ENCODE measurements at places on chromosomes 7 and 10. TPM values are rescaled to one million over a fixed set of nuclear protein-coding genes. Genes with fewer than 3 reads are reported as not detected.

GRCh38 chr10:110643653-110644597, at the start of gene RBM20:
RBM20 (plus strand) TSS chr10:110644336; CDS start chr10:110644455, 119 bp downstream.
- peak within 1 kb of the TSS; percentile 96 for H3K4me3 ChIP-seq
- H3K27ac ChIP-seq: peak within 1 kb of the TSS; percentile 94
- H3K4me1 ChIP-seq: no peaks in the 10 kb centered on the region
- H3K36me3 ChIP-seq: no peaks in the 10 kb centered on the region
- no peaks in the 10 kb centered on the region for H3K27me3 ChIP-seq

The FEZF1 gene
- total RNA-seq: not detected

DNA sequence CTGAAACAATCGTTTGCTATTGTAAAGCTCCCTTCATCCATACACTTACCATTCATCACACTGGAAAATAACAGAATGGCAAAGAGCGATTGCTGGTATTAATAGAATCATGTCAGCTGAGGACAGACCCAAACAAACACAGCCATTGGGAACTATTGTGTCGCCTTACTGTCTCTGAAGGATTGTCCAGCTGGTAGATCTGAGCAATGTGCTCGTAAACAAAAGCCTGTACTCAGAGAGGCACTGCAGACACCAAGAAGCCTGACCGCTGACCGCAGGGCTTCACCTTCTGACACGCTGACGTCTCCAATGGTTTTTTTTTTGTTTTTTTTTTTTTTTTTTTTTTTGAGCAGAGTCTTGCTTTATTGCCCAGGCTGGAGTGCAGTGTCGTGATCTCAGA, 151.0 kb upstream of the FRMD4A start:
- H3K4me1 ChIP-seq: no peaks in the 10 kb centered on the region
- H3K27me3 ChIP-seq: no peaks in the 10 kb centered on the region
- H3K36me3 ChIP-seq: no peaks in the 10 kb centered on the region
- no peak overlapping the region for H3K27ac ChIP-seq

DNA sequence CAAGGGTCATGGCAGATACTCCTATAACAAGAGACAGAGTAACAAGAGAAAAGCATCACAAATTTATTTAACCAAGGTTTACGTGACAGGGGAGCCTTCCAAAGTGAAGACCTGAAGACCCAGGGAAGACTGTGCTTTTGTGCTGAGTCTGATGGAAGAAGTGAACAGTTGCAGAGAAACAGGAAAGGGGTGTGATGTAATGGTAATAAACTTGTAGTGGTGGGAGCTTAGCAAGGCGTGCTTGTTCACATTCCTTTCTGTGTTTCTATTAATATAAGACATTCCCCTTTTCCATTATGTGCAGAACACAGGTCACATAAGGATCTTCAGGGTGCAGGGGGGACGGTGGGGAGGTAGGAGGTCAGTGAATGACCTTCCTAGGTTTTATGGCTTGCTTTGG, 25.5 kb upstream of the C10orf67 start:
- H3K27me3 ChIP-seq: no peaks in the 10 kb centered on the region
- no peak overlapping the region for H3K27ac ChIP-seq
- H3K4me1 ChIP-seq: no peaks in the 10 kb centered on the region
- no peaks in the 10 kb centered on the region for H3K36me3 ChIP-seq

- H3K27me3 ChIP-seq: no peaks in the 10 kb centered on the region
- no peak for DNase-seq
- H3K36me3 ChIP-seq: peaks cover 47% of the 10 kb centered on the region
- H3K27ac ChIP-seq: peak overlapping the region; percentile 75
- H3K4me1 ChIP-seq: peaks cover 12% of the 10 kb centered on the region
Observed at GRCh38 chr7:157397731-157398691, 61.2 kb downstream of the DNAJB6 start.

GRCh38 chr10:42795701-42796100, 13.1 kb downstream of the BMS1 start:
- H3K36me3 ChIP-seq: peaks cover 98% of the 10 kb centered on the region
- H3K27me3 ChIP-seq: no peaks in the 10 kb centered on the region
- no peak for DNase-seq

DNA sequence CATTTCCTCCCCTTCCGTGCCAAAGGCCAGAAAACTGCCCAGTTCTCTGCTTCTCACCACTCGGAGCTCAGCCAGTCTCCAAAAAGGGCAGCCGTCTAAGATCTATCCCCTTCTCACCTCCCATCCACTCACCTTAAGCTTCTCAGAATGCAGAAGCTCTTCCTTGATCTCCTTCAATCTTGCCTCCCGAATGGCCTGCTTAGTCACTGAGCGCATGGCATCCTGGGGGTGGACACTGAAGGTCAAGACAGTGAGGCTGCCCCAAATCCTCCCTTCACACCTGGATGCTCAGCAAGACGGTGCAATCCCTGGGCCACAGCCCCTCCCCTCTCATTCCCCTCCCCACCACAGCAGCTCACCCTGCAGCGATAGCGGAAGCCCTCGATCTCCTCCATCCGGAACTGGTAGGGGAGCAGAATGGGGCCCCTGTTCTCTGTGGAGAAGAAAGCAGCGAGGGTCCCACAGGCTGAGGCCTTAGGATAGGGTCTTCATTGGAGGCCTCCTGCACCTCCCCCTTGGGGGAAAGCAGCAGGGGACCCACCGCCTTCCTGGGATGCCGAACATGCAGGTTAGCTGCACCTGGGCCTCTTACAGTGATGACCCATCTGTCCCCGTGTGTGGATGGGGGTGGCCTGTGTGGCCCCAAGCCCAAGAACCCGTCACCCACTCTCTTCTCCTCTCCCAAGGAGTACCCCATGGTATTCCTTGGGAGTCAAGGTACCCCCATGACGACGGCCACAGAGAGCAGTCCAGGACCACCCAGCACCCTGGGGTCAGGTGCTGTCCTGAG, 4.7 kb downstream of the DDX56 start:
- no peak overlapping the region for H3K4me3 ChIP-seq
- no peaks in the 10 kb centered on the region for H3K27me3 ChIP-seq
- H3K36me3 ChIP-seq: peaks cover 74% of the 10 kb centered on the region
- no peak for DNase-seq

GRCh38 chr10:33365871-33366411, 31.5 kb upstream of the NRP1 start:
- no peak overlapping the region for H3K27ac ChIP-seq
- H3K4me3 ChIP-seq: no peak overlapping the region
- no peaks in the 10 kb centered on the region for H3K27me3 ChIP-seq
- H3K4me1 ChIP-seq: no peaks in the 10 kb centered on the region

DNA sequence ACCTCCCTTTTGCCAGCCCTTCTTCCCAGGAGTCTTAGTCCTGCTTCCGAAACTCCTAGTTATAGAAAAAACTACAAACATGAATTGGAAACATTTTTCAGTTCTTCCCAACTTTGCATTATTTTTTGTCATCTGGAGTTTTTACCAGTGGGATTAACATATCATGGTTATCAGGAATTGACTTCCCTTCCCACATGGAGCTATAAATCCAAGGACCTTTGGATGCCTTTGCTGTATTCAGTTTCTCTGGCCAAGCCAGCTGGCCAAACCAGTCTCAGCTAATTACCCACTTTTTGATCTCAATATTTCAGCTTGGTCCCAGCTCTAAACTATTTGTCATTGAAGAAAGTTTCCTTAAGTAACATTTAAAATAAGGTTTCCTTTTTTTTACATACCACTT, 570.6 kb downstream of the SORCS1 start:
- no peak for DNase-seq
- H3K4me1 ChIP-seq: no peaks in the 10 kb centered on the region
- no peaks in the 10 kb centered on the region for H3K36me3 ChIP-seq
- H3K27me3 ChIP-seq: no peaks in the 10 kb centered on the region

The CYP2C8 gene
- total RNA-seq: not detected

GRCh38 chr10:119543814-119544642, 1.5 kb upstream of the RGS10 start:
- DNase-seq: peak; percentile 65
- H3K4me1 ChIP-seq: peaks cover 10% of the 10 kb centered on the region
- peak overlapping the region; percentile 58 for H3K27ac ChIP-seq
- H3K36me3 ChIP-seq: no peaks in the 10 kb centered on the region

The KIAA1217 gene
- total RNA-seq: 13.0 TPM

GRCh38 chr10:62581351-62581750, 207.2 kb downstream of the ZNF365 start:
- no peak for DNase-seq
- no peaks in the 10 kb centered on the region for H3K36me3 ChIP-seq
- H3K27me3 ChIP-seq: no peaks in the 10 kb centered on the region
- no peak overlapping the region for H3K4me3 ChIP-seq
- no peaks in the 10 kb centered on the region for H3K4me1 ChIP-seq

DNA sequence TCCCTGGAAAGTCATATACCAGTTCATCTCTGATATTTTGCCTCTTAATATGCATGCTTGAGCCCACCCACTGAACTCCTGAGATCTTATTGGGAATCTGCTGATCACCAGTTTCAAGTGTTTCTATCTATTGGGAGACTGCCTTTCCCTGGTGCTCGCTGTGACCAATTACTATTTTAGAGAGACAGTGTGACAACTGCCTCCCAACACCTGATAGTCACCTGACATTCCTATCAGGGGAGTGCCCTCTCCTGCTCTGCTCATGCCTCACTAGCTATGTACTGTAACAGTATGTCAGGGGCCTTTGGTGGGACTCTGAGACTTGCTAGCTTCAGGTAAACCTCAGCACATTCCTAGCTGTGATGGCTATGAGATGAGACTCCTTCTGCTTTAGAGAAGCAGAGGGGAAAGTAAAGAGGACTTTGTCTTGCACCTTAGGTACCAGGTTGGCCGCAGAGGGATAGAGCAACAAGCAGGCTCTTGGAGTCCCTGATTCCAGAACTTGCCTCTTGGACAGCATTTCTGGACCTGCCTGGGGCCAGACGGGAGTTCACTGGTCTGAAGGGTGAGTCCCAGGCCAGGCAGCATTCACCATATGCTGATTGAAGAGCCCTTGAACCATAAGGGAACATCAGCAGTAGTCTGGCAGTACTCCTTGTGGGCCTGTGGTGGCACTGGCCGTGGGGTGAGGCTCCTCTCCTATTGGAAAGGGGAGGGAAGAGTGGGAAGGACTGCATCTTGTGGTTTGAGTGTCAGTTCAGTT, 34.4 kb upstream of the ARHGAP12 start:
- H3K27me3 ChIP-seq: no peaks in the 10 kb centered on the region
- H3K27ac ChIP-seq: no peak overlapping the region
- H3K4me3 ChIP-seq: no peak overlapping the region
- no peak for DNase-seq
- H3K36me3 ChIP-seq: no peaks in the 10 kb centered on the region
- no peaks in the 10 kb centered on the region for H3K4me1 ChIP-seq

DNA sequence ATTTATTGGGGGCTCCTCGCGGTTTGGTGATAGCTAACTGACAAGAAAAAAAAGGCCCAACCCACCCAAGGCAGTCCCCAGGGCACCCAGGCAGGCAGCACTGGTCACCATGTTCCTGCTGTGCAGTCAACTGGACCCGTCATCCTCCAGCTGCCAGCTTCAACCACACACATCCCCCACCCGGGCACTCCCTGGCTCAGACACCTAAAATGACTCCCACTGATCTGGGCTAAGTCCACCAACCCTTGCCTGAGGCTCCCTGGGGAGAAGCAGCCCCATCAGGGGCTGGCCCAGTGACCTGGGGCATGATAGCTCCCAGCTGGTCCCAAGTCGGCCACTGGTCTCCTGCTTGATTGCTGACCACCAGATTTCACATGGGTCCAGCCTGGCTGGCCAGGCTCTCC, 161.8 kb downstream of the NRF1 start:
- no peak for DNase-seq
- peaks cover 8% of the 10 kb centered on the region for H3K27me3 ChIP-seq
- no peak overlapping the region for H3K27ac ChIP-seq
- H3K4me3 ChIP-seq: no peak overlapping the region
- H3K36me3 ChIP-seq: no peaks in the 10 kb centered on the region

- H3K36me3 ChIP-seq: no peaks in the 10 kb centered on the region
- no peaks in the 10 kb centered on the region for H3K27me3 ChIP-seq
- H3K4me3 ChIP-seq: no peak overlapping the region
- no peak for DNase-seq
Observed at GRCh38 chr7:77306231-77307067, 106.8 kb upstream of the FGL2 start.

DNA sequence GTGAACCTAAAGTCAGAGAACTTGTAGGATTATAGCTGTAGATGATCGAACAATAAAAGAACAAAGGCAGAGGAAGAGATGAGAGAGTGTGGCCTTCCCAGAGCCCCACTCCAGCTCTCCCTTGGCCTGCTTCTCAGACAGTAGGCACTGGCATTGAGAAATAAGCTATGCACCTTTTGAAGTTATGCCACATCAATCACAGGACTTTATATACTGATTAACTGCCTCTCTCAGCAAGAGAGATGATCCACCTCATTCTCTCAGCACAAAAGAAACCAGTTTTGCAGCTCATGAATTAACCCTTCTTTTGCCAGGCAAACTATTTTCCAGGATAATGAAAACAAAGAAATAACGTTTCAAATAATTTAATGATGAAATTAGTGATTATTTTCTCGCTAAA, 22.0 kb upstream of the CTTNBP2 start:
- H3K27ac ChIP-seq: no peak overlapping the region
- no peaks in the 10 kb centered on the region for H3K36me3 ChIP-seq
- H3K4me3 ChIP-seq: no peak overlapping the region
- H3K4me1 ChIP-seq: no peaks in the 10 kb centered on the region

- no peak overlapping the region for H3K27ac ChIP-seq
- H3K4me3 ChIP-seq: no peak overlapping the region
- no peaks in the 10 kb centered on the region for H3K36me3 ChIP-seq
- H3K27me3 ChIP-seq: no peaks in the 10 kb centered on the region
- no peaks in the 10 kb centered on the region for H3K4me1 ChIP-seq
- peak; percentile 19 for DNase-seq
Observed at GRCh38 chr10:79930751-79931150, 18.2 kb downstream of the SFTPD start.

The RAMP3 gene
- 586 TPM for total RNA-seq

- no peaks in the 10 kb centered on the region for H3K27me3 ChIP-seq
- peaks cover 11% of the 10 kb centered on the region for H3K4me1 ChIP-seq
- H3K36me3 ChIP-seq: no peaks in the 10 kb centered on the region
- DNase-seq: no peak
Observed at GRCh38 chr10:103853428-103854264, 1.7 kb downstream of the SH3PXD2A start.

- no peak for DNase-seq
- no peak overlapping the region for H3K4me3 ChIP-seq
- H3K36me3 ChIP-seq: no peaks in the 10 kb centered on the region
Observed at GRCh38 chr7:43058271-43059066, 54.0 kb upstream of the HECW1 start.

Measured in ascending aorta (tissue), 2 donors.